ENCODE measurements at places on chromosomes 7 and 10.

DNA sequence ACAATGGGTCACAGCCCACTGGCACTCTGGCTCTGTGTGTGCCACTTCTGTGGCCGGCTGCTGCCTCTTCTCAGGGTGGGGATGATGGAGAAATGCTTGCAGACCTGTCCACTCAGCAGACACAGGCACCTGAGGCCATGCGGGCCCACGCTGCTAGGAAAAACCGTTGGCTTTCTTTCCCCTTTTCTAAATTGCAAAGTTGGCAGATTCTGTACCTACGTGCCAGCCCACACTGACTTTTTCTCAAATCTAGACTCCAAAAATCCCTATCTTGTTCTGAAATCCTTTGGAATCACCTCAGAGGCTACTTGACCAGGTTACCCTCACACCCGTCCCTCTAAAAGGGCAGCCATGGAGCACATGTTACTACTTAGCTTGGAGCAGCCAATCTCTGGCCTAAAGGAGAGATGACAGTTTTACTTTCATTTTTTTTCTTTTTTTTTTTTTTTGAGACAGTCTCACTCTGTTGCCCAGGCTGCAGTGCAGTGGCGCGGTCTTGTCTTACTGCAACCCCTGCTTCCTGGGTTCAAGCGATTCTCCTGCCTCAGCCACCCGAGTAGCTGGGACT lies 99.4 kb downstream of the RNF216 start:
- no peak for DNase-seq

DNA sequence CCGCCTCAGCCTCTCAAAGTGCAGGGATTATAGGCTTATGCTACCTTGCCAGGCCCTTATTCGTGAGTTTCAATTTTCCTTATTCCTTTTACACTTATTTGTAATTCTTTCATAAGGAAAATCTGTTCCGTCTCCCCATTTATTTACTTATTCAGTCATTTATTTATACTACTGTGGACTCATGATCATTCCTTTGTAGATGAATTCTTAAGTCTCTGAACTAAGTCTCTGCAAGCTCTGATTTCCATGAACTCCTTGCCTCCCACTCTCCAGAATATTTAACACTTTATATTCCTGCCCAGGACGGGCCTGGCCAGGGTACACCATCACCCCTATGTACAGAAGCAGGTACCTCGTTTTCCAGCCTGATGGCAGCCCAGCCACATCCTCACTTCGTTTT lies 39.4 kb downstream of the PFKFB3 start:
- DNase-seq, result no peak

GRCh38 chr7:22611758-22612079 lies 111.7 kb upstream of the STEAP1B start:
- no peak for DNase-seq

DNA sequence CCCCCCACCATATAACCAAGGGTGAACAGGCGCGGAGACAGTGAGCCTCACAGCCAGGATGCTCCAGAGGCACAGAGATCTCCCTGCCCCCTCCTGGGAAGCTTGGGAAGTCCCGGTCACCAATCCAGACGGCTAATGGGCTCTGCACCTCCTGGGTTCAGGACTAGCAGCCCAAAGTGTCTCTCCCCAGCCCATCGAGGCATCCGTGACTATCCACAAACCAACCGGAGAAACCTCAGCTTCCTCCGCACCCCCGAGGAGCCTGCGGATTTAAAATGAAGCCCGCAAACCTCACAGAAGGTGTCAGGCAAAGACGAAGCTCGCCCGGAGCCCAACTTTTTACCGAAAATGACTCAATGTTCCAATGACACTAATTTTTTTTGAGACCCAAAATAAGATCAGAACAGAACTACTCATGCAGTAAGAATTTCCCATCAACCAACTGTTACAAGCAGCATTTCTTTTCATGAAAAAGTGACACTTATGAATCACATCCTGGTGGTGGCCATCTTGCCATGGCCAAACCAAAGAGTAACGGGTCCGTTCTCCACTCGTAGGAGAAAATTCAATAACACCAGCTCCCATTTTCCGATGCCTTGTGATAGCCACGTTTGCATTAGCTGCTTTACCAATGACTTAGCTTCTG lies 6.0 kb downstream of the PDGFA start:
- no peak for DNase-seq
